Midbrain (tissue), 1 donor: ENCODE measurements at places on chromosomes 7 and 10.

- DNase-seq, result no peak
Measured at GRCh38 chr7:158490171-158490782, 97.3 kb downstream of the PTPRN2 start.

DNA sequence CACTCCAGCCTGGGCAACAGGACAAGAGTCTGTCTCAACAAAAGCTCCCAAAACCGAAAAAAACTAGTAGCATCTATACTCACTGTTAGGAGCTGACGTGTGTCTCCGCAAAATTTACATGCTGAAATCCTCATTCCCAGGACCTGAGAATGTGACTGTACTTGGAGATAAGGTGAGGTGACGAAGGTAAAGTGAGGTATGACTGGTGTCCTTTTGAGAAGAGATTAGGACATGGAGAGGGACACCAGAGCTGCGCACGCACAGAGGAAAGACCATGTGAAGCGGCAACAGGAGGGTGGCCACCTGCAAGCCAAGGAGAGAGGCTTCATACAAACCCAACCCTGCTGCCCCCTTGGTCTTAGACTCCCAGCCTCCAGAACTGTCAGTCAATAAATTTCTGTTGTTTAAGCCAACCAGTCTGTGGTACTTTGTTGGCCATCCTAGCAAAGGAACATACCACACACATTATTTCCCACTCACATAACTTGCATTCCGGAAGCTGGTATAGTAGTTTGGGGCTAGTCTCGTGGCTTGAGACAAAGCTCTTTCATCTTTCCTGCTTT lies 1154.0 kb upstream of the CELF2 start:
- DNase-seq, result no peak

GRCh38 chr7:37467002-37467401 lies 18.3 kb upstream of the ELMO1 start:
- no peak for DNase-seq

DNA sequence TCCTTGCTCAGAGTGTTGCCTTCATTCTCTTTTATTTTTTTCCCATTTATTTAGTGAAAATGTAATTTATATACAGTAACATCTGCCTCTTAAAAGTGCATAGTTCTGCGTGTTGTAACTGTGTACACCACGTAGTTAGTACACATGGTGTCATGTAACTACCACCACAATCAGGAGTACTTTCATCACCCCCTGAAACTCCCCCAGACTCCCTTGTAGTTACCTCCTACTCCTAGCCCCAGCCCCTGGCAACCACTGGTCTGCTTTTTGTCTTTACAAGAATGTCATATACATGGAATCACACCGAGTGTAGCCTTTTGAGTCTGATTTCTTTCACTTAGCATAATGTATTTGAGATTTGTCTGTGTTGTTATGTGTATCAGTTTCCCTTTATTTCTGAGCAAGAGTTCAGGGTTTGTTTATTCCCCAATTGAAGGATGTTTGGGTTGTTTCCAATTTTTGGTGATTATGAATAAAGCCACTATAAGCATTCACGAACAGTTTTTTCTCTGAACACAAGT lies 50.6 kb downstream of the GRK5 start:
- no peak for DNase-seq

- no peak for DNase-seq
Measured at GRCh38 chr7:70997261-70997660, 134.7 kb upstream of the GALNT17 start.

DNA sequence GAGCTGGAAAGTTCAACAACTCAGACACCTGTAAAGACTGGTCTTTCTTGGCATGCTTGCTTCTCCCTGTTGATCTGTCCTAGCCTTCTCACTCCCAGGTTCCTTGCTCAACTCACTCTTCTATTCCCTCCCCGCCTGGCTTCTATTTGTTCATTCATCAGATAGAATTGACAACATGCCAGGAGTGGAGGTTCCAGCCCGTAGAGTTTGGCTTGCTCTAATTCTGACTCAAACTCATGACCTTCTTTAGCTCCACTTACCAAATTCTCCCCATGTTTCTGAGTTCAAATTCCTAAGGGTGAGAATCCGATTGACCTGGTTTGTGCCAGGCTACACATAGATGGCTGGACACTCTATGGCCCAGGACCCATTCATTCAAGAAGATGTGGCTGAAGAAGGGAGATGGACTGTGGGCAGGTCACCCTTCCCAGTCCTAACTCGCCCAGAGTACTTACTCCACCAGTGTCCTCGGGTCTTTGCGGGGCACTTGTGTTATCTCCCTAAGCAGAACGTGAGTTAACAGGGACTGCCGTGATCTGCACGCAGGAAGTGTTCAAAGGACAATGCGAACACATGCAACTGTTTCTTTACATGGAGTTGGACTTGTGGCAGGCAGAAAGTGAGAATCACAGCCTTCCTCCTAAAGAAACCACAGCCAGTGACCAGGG lies 4.0 kb upstream of the TMEM236 start:
- no peak for DNase-seq

DNA sequence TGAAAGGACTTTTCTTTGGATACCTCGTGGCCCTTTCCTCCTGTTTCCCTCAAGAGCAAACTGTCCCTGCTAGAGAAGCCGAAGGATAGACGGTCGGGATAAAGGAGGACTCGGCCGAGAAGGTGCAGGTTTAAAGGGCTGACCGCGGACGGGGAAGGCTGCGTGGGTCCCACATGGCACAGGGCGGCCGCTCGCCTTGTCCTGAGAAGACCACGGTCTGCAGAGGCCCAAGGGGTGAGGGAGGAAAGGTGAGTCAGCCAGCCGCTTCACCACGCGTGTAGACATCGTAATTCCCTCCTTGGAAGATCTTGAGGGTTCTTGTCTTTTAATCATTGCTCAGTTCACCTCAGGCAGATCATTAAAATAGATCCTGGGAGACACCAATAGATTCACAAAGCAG lies 253.8 kb downstream of the DPP6 start:
- no peak for DNase-seq

GRCh38 chr10:44977287-44978212 lies 1.1 kb downstream of the DEPP1 start:
- DNase-seq, result no peak

- no peak for DNase-seq
Measured at GRCh38 chr7:109020251-109020650, 450.6 kb downstream of the DNAJB9 start.

DNA sequence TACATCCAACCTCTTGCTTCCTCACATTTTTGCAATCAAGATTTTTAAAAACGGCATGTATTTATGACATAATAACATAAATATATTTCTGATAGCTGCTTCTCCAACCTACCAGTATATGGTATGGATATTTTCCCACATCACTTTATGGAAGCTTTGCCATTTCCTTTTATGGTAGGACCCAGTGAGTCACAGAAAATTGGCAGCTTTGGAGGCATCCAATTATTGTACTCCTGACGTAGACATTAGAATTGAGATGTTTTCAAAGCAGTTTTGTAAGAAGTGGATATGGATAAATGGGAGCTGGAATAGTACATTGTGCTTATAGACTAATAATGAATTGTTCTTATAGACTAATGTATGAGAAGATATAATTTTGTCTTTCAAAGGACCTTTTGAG lies 23.8 kb upstream of the BICC1 start:
- DNase-seq, result no peak

DNA sequence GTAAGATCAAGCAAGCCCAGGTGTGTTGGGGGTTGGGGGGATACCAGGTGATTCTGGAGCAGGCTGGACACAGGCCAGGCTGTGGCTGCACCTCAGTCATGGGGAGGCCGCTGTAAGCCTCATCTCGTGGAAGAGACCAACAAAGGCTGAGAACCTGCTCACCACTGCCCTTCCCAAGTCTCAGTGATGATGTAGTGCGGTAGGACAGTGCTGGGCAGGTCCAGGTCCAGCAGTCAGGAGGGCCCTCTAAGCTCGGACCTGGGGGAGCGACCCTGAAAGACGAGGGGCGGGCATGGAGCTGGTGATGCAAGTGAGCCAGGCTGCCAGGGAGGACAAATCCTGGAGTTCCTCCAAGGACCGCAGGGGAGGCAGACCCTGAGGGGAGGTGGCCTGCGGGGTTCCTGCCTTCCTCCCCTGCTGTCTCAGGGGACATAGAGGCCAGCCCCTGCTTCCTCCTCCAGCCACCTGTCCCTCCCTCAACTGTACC lies 3.3 kb upstream of the PWWP2B start:
- DNase-seq, result no peak

GRCh38 chr10:34206935-34207268 lies 608.2 kb downstream of the PARD3 start:
- DNase-seq, result no peak

GRCh38 chr7:311796-312195 lies 21.8 kb downstream of the FOXL3 start:
- DNase-seq, result no peak

- DNase-seq, result no peak
Measured at GRCh38 chr10:72561745-72562166, 64.1 kb downstream of the MICU1 start.

DNA sequence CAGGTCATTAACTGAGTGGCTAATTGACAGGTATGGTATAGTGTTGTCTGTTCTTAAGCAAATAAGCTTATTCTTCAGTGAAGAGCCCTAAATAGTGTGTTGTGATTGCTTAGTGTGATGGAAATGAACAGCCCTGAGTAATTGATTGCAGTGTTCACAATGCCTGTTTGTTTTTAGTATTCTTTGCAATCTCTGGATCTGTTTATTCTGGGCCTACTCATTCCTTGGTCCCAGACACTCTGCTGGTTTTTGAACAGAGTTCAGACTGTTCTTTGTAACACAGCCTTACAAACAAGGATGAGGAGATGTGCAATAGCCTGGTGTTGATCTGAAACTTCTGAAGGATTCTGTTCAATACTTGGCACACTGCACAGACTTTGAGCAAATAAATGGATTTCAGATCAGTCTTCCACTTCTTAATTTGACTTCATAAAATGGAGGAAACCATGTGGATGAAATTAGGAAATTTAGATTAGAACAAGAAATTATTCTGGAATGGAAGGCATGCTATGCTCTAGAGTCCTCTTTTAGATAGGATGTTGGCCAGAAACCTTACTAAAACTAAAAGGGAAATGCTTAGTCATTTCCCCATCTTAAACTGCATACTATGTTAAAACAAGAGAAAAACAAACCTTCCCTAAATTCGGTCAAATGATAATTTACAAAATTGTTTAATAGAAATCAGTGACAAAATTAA lies 444.2 kb upstream of the SEMA3D start:
- peak; percentile 7 for DNase-seq

GRCh38 chr7:100137851-100138760 lies 10.6 kb upstream of the LAMTOR4 start:
- no peak for DNase-seq

GRCh38 chr10:13117841-13118783 lies 18.1 kb downstream of the OPTN start:
- DNase-seq, result no peak

DNA sequence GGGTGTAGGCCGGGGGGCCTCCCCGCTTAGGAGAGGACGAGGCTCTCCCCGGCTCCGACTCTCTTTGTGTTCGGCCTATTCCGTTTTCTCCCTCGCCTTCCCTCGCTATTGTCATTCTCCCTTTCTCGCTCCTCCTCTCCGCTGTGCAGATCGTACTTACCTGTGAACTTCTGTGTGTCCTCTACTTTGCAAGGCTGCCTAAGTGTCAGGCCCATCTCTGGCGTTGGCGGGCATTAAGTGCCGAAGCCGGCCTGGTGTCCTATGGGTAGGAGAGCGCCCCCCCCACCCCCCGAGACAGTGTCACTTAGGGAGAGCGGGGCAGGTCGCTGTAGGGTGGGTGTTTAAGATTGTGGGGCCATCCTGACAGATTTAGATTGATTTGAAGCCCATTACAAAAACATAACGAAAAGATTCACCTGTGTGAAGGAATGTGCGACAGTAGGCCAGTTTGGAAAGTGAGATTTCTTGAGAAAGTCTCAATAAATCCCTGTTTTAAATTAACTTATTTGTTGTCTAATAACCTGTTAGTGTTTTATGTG lies 579 bp downstream of the RBM33 start:
- DNase-seq, result peak; percentile 52

- DNase-seq, result no peak
Measured at GRCh38 chr7:127514499-127514898, 70.9 kb downstream of the GCC1 start.

- DNase-seq, result no peak
Measured at GRCh38 chr10:13056456-13057077, 43.4 kb upstream of the OPTN start.

DNA sequence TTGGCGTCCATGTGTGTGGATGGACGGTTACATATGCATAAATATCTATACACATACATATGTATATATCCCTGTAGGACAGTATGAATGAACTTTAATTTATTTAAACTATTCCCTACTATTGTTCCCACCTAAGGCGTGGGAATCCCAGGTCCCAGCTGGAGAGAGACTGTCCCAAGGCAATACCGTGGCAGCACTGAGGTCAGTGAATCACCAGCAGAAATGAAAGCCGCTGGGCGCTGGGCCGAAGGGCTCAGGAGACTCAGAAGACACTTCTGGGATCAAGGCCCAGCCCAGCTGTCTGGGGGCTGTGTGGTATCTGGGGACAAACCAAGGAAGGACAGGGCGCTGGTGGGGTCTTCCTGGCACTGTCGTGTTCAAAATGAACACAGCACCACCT lies 49.6 kb upstream of the MYL10 start:
- no peak for DNase-seq

DNA sequence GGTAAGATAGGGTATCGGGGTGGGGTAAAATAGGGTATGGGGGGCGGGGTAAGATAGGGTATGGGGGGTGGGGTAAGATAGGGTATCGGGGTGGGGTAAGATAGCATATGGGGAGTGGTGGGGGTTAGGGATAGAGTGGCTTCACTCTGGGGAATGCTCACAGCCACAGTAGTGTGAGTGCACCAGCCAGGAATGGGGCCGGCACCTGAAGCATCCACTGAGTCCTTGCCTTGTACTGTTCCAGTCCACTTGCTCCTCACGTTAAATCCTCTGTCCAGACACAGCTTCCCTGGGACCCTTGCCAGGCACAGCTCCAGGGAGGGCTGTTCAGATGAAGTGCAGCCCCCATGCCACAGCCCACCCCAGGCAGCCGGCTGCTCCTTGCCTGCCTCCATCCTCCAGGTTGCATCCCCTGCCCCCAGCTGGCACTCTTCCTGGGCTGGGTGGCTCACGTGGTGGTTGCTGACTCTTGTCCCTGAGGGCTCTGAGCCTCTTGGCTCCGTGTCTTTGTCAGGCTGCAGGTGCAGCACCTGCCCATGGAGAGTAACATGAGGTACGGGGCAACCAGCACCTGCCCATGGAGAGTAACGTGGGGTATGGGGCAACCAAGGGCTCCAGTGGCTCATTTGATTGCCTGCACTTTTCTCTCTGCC lies 268.4 kb downstream of the TCERG1L start:
- DNase-seq, result no peak

DNA sequence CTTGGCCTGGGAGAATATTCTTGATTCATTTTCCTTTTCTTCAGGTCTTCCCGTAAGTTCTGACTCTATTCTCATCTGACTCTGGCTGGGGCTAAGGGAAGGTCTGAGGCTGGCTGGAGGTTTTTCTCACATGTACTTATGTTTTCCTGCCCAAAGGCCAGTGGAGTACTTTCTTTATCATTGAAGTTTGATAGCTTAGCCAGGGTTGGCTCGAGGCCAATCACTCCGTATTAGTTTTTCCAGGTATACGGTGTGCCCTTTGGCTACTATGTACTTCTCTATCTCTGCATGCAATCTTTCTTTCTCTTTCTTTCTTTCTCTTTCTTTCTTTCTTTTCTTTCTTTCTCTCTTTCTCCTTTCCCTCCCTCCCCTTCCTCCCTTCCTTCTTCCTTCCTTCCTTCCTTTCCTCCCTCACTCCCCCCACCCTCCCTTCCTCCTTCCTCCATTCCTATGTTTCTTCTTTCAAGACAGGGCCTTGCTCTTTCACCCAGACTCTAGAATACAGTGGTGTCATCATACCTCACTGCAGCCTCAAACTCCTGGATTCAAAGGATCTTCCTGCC lies 26.8 kb upstream of the VKORC1L1 start:
- no peak for DNase-seq

GRCh38 chr7:67950321-67951083 lies 953.9 kb downstream of the TYW1 start:
- no peak for DNase-seq

GRCh38 chr7:14839307-14839706 lies 63.2 kb downstream of the DGKB start:
- DNase-seq, result no peak
